SJCRH30 (cell line): ENCODE measurements at places on chromosomes 16 and 17. TPM values are rescaled to one million over a fixed set of nuclear protein-coding genes. Genes with fewer than 3 reads are reported as not detected.
A peak's percentile ranks its signal among the peaks of the same experiment; 100 is the strongest.

The SLC6A2 gene
- not detected in 2 replicates for total RNA-seq

DNA sequence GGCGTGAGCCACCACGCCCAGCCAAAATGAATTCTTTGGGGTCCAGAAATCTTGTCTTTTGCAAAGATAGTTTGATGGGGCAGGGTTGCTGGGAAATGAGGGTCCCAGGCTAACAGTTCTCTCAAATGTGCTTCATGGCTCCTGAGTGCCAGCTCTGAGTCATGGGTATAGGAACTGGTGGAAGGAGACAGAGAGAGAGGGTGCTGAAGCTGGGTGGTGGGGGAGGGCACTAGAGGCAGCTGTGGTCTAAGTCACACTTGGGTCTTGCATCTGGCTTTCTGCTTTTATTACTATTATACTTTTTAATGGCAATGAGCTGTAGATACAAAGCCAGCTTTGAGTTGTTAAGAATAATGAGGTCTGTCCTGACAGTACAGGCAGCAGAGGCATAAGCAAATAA, 54.6 kb downstream of the PRKCA start:
- H3K27me3 ChIP-seq = no peaks in the 10 kb centered on the region
- no peak for DNase-seq
- no peaks in the 10 kb centered on the region for H3K36me3 ChIP-seq
- no peak overlapping the region for H3K27ac ChIP-seq
- H3K4me1 ChIP-seq = peaks cover 13% of the 10 kb centered on the region

The CRYBA1 gene
- not detected in 2 replicates for total RNA-seq

The LGALS9B gene
- not detected in 2 replicates for total RNA-seq

GRCh38 chr17:75155191-75155601, 884 bp upstream of the JPT1 start:
- peak overlapping the region; percentile 89 for H3K27ac ChIP-seq
- DNase-seq = peak; percentile 87
- no peaks in the 10 kb centered on the region for H3K27me3 ChIP-seq
- peaks cover 5% of the 10 kb centered on the region for H3K36me3 ChIP-seq
- peaks cover 17% of the 10 kb centered on the region for H3K4me1 ChIP-seq

- H3K4me1 ChIP-seq = no peaks in the 10 kb centered on the region
- H3K4me3 ChIP-seq = no peak overlapping the region
- no peak overlapping the region for H3K27ac ChIP-seq
- no peaks in the 10 kb centered on the region for H3K36me3 ChIP-seq
Observed at GRCh38 chr17:78137392-78138203, 7.0 kb downstream of the TMC8 start.

The CCL22 gene
- not detected in 2 replicates for total RNA-seq

DNA sequence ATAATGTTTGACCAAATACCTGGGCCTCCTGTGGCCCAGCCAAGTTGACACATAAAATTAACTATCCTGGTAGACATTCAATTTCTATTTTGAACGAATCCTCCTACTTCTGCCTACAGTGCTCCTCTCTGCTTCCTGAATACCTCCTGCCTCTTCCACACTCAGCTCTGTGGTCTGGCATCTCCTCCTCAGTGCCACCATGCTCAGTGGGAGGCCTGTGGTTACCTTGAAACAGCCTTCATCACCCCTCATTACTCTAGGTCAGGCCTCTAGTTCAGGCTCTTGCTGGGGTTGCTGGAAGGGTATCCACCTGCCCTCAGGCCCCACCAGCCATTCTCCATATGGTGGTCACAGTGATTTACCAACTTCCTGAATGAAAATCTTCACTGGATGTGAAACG, 5.1 kb downstream of the LYRM9 start:
- no peaks in the 10 kb centered on the region for H3K4me1 ChIP-seq
- H3K36me3 ChIP-seq = no peaks in the 10 kb centered on the region
- H3K27me3 ChIP-seq = peaks cover 5% of the 10 kb centered on the region; the same call in 1 of the 2 replicates

GRCh38 chr17:13420878-13421277, 180.9 kb downstream of the HS3ST3A1 start:
- peaks cover 8% of the 10 kb centered on the region; the same call in 1 of the 2 replicates for H3K4me1 ChIP-seq
- H3K36me3 ChIP-seq = no peaks in the 10 kb centered on the region
- no peak for DNase-seq
- no peak overlapping the region for H3K4me3 ChIP-seq

The RAB34 gene
- 191 and 201 TPM in 2 replicates for total RNA-seq

The RAI1 gene
- total RNA-seq = 63.6 and 72.2 TPM in 2 replicates

GRCh38 chr17:48605991-48606891, 1.5 kb upstream of the HOXB6 start:
- no peaks in the 10 kb centered on the region for H3K36me3 ChIP-seq
- no peak for DNase-seq

GRCh38 chr17:38579934-38580333, 25.8 kb downstream of the SRCIN1 start:
- DNase-seq = peak; percentile 93
- no peak overlapping the region for H3K4me3 ChIP-seq
- peaks cover 23% of the 10 kb centered on the region for H3K4me1 ChIP-seq
- no peaks in the 10 kb centered on the region for H3K36me3 ChIP-seq

DNA sequence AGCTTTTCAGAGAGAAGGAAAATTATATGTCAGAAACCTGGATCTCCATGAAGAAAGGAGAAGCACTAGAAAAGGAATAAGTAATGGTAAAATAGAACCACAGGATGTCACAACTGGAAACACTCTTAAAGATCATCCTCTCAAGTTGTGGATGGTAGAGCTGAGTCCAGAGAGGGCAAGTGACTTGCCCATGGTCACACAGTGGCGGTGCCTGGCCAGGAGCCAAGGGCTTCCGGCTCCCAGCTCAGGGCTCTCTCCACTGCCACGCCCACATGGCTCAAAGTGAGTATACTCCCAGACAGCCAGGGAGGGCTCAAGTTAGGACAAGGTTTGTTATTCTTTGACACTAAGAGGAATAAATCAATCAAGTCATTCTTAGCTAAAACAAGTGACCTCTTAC, 159.8 kb downstream of the COPRS start:
- no peaks in the 10 kb centered on the region for H3K4me1 ChIP-seq
- no peak overlapping the region for H3K27ac ChIP-seq
- DNase-seq = peak; percentile 26
- H3K27me3 ChIP-seq = no peaks in the 10 kb centered on the region

DNA sequence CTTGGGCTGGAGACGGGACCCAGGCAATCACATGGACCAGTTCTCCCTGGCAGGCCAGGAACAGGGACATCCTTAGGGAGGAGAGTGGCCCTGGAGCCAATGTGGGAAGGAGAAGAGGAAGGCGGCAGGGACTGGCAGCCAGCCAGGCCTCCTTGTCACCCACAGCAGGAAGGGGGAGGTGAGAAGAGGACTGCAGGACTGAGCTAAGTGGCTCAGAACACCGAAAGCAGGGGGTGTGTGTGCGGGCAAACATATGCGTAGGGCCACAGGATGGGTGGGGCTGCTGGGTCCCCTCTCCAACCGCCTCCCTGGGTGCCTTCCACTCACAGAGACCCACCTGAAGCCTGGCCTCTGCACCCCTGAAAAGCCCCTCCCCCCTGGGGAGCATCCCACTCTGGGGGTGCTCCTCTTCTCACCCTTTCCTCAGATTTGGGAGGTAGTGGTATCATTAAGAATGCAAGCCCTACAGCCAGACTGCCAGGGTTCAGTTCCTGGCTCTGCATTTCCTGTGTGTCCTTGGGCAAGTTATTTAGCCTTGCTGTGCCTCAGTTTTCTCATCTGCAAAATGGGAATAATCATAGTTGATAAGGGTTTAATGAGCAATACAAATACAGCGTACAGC, 8.1 kb downstream of the PNMT start:
- H3K27me3 ChIP-seq = no peaks in the 10 kb centered on the region
- H3K27ac ChIP-seq = no peak overlapping the region
- no peak for DNase-seq

The HS3ST3B1 gene
- total RNA-seq = 41.5 and 44.8 TPM in 2 replicates

The HSD17B1 gene
- total RNA-seq = 0.73 and 0.76 TPM in 2 replicates

DNA sequence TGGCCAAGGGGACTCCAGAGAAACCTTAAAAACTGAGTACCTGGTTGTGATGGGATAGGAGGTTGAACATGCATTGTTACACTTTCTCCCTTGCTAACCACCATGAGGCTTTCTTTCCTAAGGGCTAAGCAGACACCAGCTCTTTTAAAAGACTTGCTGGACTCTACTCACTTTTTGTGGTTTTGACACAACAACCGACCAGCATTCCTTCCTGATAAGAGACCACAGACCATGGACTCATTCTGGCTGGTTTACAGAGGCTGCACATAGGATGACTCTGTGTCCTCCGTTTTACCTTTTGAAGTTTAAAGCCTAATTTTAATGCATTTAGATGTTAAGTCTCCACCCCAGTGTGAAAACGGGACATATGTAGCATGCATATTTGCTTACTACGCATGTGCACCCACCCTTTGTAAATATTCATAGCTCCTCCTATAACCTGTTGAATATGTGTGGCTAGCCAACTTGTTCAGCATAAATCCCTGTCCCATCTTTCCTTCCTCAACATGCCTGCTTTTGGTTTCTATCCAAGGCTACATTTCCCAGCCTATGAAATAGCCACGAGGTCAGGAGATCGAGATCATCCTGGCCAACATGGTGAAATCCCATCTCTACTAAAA, 475.9 kb downstream of the GRIN2A start:
- 0 out of 2 replicates have a peak, but pooled peaks cover 2% of the 10 kb centered on the region for H3K27me3 ChIP-seq
- H3K36me3 ChIP-seq = no peaks in the 10 kb centered on the region
- no peak overlapping the region for H3K27ac ChIP-seq

DNA sequence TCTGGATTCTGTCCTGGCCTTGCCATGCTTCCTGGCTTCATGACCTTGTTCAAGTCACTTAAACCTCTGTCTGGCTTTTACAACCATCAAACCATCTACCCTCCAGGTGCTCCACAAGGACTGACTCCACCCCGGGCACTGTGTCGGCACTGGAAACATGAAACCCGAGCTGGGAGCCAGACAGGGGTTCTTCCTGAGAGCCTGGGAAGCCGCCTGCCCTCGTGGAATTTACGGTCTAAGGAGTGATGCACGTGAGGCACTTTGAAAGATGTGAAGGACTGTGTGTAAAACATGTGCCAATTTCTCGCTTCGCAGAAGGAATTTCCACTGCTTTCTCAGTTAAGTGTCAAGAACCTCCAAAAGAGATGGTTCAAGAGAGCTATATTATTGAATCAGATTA, 11.6 kb downstream of the CDK5R1 start:
- no peaks in the 10 kb centered on the region for H3K36me3 ChIP-seq
- H3K4me3 ChIP-seq = no peak overlapping the region
- peaks cover 16% of the 10 kb centered on the region for H3K4me1 ChIP-seq

DNA sequence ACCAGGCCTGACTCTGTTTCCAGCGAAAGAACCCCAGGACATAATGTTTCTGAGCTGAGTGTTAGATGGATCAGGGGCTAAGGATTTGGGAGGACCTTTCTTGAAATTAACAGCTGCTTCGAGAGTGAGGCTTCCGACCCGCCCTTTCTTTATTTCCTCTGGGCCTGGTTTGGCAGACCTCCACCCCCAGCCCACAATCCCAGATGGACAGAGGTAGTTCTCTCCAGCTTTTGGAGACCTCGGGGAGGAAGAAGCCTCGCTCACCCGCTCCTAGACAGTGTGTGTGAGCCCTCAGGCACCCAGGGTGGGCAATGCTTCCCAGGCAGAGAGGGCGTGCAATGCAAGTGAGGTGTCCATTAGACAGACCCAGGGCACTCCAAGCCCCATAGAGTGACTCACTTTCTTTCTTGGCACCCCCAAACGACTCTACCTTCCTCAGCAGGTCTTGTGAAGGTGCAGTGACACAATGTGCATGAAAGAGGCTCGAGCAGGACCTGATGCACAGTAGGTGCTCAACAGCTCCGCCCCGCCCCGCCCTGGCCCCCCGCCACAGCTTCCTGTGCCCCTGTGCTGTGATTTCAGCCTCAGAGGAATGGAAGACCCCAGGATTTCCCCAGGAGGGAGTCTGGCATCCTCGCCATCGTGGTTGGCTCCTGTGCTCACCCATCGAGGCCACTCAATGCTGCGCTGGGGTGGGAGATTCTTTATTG, 50.7 kb upstream of the TOB1 start:
- peaks cover 26% of the 10 kb centered on the region for H3K4me1 ChIP-seq
- no peak overlapping the region for H3K27ac ChIP-seq
- DNase-seq = no peak
- no peaks in the 10 kb centered on the region for H3K36me3 ChIP-seq
- no peaks in the 10 kb centered on the region for H3K27me3 ChIP-seq

GRCh38 chr16:76199681-76200220, 77.5 kb upstream of the CNTNAP4 start:
- no peak overlapping the region for H3K27ac ChIP-seq
- H3K36me3 ChIP-seq = no peaks in the 10 kb centered on the region

DNA sequence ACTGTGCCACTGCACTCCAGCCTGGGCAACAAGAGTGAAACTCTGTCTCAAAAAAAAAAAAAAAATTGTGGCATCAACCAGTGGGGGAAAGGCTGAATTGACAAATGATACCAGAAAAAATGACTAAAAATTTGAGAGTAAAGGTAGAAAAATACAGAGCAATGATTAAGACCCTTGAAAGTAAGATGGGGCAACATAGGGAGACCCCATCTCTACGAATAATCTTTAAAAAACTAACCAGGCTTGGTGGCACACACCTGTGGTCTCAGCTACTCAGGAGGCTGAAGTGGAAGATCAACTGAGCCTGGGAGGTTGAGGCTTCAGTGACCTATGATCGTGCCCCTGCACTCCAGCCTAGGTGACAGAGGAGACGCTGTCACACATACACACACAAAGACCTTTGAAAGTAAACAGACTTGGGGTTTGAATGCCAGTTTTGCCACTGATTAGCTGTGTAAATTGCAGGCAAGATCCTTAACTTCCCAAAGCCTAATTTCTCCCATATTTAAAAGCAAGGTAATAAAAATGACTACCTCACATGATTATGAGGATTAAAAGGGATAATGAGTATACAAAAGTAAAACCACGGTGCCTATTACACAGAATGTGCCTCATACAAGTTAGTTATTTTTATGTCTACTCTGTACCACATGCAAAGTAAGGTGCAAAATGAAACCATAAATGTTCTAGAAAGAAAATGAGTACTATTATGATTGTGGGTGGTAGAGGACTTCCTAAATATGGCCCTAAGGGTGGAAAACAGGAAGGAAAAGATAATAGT, 21.7 kb upstream of the PAFAH1B1 start:
- no peak for DNase-seq
- H3K27ac ChIP-seq = no peak overlapping the region
- no peaks in the 10 kb centered on the region for H3K27me3 ChIP-seq
- H3K4me1 ChIP-seq = no peaks in the 10 kb centered on the region
- H3K4me3 ChIP-seq = no peak overlapping the region

GRCh38 chr17:7017827-7018200, 5.0 kb upstream of the BCL6B start:
- H3K36me3 ChIP-seq = no peaks in the 10 kb centered on the region
- H3K27me3 ChIP-seq = no peaks in the 10 kb centered on the region
- no peak overlapping the region for H3K27ac ChIP-seq
- H3K4me3 ChIP-seq = no peak overlapping the region
- DNase-seq = no peak
